ENCODE measurements at places on chromosomes 11 and 22. TPM values are rescaled to one million over a fixed set of nuclear protein-coding genes. Genes with fewer than 3 reads are reported as not detected.

LTO1 gene
- total RNA-seq = 25.9 TPM

TMPRSS4 gene
- total RNA-seq = 4.8 TPM

CHRM1 gene
- total RNA-seq = 1.5 TPM

CCDC89 gene
- 3.1 TPM for total RNA-seq

Data from lung (tissue), 17 donors.